ENCODE measurements at places on chromosomes 3 and 15.

DNA sequence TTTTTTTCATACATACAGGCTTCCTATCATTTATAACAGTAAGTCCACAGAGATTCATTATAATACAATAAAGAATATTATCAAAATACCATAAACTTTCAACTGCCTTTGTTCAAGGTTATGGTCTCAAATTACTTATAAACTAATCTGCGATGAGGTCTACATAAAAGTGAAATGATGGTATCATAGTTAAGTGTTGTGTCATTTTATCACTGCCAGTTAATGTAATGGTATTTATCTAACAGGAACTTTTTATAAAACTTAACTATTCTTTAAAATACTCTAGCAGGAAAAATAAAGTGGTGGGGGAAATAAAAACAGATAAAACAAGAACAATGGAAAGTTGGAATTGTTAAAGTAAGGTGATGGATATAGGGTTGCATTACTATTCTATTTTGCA lies 153.1 kb downstream of the OSBPL10 start:
- no peak for DNase-seq

DNA sequence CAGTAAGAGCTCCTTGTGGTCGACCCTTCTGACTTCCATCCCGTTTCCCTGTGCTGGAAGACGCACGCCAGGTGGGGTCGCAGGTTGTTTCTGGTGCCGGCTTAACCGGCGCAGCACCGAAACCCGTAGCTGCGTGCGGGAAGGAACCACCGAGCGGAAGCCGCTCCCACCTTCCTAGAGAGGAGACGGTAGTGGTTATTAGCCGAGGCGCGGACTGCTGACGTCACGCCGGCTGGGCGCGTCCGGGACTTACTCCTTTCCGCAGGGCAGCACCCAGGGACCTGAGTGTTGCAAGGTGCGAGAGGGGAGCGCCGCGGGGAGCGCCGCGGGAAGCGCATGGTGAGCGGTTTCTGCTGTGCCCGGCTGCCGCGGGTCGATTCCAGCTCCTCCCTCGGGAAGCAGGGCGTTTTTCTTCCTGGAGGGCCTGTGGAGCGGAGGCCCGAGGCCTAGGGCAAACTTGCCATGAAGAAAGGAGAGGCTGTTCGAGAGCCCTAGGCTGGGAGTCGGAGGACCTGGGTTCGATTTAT lies at the start of gene ZNF501:
Gene ZNF501, plus strand, starts transcription at position 252 of the 527 bp plus-strand sequence. CDS start 4,787 bp downstream, outside the sequence.
- peak; percentile 89 for DNase-seq

DNA sequence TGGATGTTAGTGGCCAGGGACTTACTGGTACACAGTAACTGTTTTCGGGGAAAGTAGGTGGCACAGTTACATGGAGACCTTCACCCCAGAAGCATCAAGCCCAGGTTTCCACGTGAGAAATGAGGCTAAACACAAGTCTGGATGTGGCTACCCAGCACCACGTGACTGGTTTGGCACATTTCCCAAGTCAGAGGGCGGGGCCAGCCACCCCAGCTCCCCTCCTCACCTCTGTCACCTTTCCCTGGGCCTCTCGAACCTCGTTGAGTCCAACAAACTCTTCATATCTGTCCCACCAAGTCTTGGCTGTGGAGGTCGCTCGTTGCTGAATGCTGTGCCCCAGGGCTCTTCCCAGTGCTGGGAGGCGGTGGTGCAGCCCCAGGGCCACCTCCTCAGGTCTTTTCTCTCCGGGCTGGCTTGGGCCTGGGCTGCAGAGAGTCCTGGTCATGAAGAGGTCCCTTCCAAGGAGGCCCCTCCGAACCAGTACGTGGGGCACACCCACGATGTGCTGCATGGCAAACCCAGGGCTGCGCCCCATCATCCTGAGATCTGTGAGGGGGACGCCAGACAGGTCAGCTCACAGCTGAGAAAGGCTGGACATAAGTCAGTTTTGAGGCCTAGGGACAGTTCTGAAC lies 4.8 kb upstream of the PLXNB1 start:
- DNase-seq = no peak

GRCh38 chr3:17431004-17431403 lies 311.4 kb downstream of the TBC1D5 start:
- no peak for DNase-seq

Data from Daoy (cell line).